ENCODE measurements at places on chromosomes 16 and 17. TPM values are rescaled to one million over a fixed set of nuclear protein-coding genes. Genes with fewer than 3 reads are reported as not detected.

DNA sequence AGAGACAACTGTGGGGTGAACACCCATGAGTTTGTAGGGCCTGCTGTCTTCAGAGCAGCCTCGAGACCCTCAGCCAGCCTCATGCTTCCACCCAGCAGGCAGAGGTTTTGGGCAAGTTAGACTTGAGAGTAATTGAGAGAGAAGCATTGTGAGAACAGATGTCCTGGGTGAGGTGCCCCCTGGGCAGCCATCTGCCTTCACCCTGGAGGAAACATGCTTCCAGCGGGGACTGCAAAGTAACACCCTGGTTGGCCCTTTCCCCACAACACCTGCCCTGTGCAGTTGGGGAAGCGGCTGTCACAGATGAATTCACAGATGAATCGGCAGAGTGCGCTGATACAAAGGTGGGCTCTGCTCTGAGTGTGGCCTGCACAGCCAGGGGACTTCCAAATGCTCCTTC is 23.4 kb downstream of the ATPAF2 start:
- no peak for DNase-seq

GRCh38 chr16:27768651-27769272 is 218.8 kb downstream of the KATNIP start:
- DNase-seq, result no peak

GRCh38 chr16:88928405-88929090 is 48.5 kb downstream of the CBFA2T3 start:
- DNase-seq, result no peak

DNA sequence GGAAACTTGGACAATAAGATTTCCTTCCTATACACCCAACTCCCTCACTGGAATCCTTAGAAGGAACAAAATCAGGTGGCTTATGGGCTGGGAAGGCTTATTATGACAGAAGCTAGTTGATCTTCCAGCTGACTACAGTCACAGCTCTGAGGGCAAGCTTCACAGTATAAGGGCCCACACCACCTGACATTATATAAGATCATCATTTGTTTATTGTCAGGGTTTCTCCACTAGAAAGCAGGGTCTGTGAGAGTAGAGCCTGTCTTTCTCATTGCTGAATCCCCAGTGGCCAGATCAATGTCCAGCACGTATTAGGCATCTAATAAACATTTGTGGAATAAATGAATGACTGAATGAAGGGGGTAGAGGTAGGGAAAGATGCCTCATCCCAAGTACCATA is 57.8 kb upstream of the PHOSPHO1 start:
- no peak for DNase-seq

DNA sequence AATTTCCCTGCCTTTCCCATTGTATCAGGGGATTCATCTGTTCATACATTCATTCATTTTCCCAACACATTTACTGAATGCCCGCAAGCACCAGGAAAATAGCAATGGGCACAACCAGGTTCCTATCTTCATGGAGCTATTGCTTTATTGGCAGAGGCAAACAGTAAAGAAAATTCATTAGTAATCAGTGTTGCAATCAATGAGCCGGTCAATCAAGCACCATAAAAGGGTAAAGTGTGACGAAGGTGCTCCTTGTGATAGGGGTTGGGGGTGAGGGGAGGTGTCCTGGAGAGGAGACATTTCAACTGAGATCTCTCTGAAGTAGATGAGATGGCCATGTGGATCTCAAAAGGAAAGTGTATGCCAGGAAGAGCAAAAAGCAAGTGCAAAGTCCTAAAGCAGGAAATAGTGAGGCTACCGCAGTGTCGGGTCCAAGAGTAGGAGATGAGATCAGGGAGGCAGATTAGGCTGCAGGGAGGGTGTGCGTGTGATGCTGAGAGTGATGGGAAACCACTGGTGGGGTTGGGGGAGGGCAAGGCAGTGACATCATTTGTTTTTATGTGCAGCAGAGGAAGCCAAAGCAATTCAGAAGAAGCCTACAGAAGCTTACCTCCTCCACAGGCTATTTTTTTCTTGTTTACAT is 28.4 kb downstream of the CDH13 start:
- DNase-seq, result no peak

Gene DNAH2
- total RNA-seq, result 0.05 TPM

Gene KRT12
- not detected for total RNA-seq

All from lower leg skin (tissue), 4 donors.